ENCODE measurements at places on chromosomes 5 and 9.

GRCh38 chr9:966870-967269, 9.6 kb upstream of the DMRT3 start:
- H3K4me1 ChIP-seq, result peaks cover 9% of the 10 kb centered on the region
- H3K4me3 ChIP-seq, result no peak overlapping the region
- no peaks in the 10 kb centered on the region for H3K36me3 ChIP-seq
- no peak overlapping the region for H3K27ac ChIP-seq
- DNase-seq, result no peak
- H3K27me3 ChIP-seq, result peaks cover 97% of the 10 kb centered on the region

DNA sequence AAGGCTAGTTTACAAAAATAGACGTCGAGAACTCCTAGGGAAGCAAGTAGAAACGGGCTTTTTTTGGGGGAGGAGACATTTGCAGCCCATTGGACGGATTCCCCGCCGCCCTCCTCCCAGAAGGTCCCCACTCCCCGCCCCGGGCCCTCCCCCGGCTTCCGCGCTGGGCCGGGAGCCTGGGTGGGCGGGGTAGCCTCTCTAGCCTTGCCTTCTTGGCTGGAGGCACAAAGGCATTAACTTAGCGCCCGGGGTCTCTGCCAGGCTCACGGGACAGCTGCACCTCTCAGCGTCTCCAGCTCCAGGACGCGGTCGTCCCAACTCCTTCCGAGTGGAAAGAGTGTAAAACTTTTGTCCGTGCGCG, at the start of gene DMRTA1:
DMRTA1 (plus strand) TSS at position 236 of the 361 bp plus-strand sequence. CDS start 242 bp downstream, outside the sequence.
- H3K27ac ChIP-seq, result peak within 1 kb of the TSS; percentile 40
- H3K36me3 ChIP-seq, result no peaks in the 10 kb centered on the region
- no peaks in the 10 kb centered on the region for H3K4me1 ChIP-seq
- peak within 1 kb of the TSS; percentile 94 for H3K4me3 ChIP-seq
- DNase-seq, result peak; percentile 96

GRCh38 chr5:160496334-160496733, 74.7 kb downstream of the PTTG1 start:
- no peak for DNase-seq
- no peaks in the 10 kb centered on the region for H3K4me1 ChIP-seq
- H3K4me3 ChIP-seq, result no peak overlapping the region
- H3K27me3 ChIP-seq, result no peaks in the 10 kb centered on the region

GRCh38 chr5:136004436-136004835, 24.4 kb upstream of the TGFBI start:
- no peaks in the 10 kb centered on the region for H3K4me1 ChIP-seq
- no peak overlapping the region for H3K4me3 ChIP-seq
- H3K27ac ChIP-seq, result no peak overlapping the region
- H3K36me3 ChIP-seq, result no peaks in the 10 kb centered on the region

- no peak overlapping the region for H3K27ac ChIP-seq
- no peaks in the 10 kb centered on the region for H3K4me1 ChIP-seq
- no peak overlapping the region for H3K4me3 ChIP-seq
- no peaks in the 10 kb centered on the region for H3K36me3 ChIP-seq
- no peaks in the 10 kb centered on the region for H3K27me3 ChIP-seq
- peak; percentile 96 for DNase-seq
Measured at GRCh38 chr5:157994906-157995519, 136.1 kb upstream of the CLINT1 start.

- no peak for DNase-seq
- no peak overlapping the region for H3K4me3 ChIP-seq
- no peaks in the 10 kb centered on the region for H3K36me3 ChIP-seq
- H3K4me1 ChIP-seq, result no peaks in the 10 kb centered on the region
Measured at GRCh38 chr5:140602147-140602546, 30.8 kb downstream of the CD14 start.

DNA sequence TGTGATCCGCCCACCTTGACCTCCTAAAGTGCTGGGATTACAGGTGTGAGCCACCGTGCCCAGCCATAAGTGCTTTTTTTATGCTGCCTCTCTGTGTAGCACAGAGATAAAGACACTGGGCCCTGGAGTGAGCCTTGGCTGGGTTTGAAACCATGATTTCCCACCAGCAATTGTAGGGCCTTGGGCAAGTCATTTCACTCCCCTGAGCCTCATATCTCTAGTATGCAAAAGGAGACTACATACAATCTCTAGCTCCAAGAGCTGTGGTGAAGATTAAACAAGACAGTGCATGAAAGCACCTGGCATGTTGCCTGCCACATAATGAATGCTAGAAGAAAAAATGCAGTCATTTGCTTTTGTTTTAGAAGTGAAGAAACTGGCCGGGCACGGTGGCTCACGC, 3.9 kb downstream of the FABP6 start:
- DNase-seq, result no peak
- no peaks in the 10 kb centered on the region for H3K36me3 ChIP-seq
- no peak overlapping the region for H3K4me3 ChIP-seq
- H3K4me1 ChIP-seq, result no peaks in the 10 kb centered on the region
- H3K27me3 ChIP-seq, result no peaks in the 10 kb centered on the region

DNA sequence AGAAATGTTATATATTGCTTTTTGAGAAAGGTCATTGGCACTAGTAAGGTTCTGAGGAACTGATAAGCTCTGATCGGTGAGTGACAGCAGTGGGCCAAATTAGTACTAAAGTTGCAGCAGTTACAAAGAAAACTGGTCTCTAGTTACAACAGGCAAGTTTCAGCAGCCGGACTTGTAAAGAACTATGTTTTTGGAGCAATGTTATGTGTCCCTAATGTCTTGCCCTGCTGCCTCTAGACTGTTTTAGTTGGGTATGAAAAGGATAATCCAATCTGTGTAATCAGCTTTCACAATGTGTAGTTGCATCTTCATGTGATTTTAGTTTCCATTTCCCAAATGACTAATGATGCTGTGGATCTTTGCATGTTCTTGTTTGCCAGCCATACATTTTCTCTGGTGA, 113.5 kb downstream of the CAMK4 start:
- H3K4me1 ChIP-seq, result no peaks in the 10 kb centered on the region
- no peak for DNase-seq
- H3K27ac ChIP-seq, result no peak overlapping the region
- H3K4me3 ChIP-seq, result no peak overlapping the region
- no peaks in the 10 kb centered on the region for H3K36me3 ChIP-seq
- H3K27me3 ChIP-seq, result no peaks in the 10 kb centered on the region
